ENCODE measurements at places on chromosomes 6 and 20.

- DNase-seq = peak; percentile 82
These were observed 44.3 kb downstream of the TRERF1 start for GRCh38 chr6:42407379-42407778.

- peak; percentile 64 for DNase-seq
These were observed 146.4 kb downstream of the AKAP7 start for GRCh38 chr6:131281471-131282270.

DNA sequence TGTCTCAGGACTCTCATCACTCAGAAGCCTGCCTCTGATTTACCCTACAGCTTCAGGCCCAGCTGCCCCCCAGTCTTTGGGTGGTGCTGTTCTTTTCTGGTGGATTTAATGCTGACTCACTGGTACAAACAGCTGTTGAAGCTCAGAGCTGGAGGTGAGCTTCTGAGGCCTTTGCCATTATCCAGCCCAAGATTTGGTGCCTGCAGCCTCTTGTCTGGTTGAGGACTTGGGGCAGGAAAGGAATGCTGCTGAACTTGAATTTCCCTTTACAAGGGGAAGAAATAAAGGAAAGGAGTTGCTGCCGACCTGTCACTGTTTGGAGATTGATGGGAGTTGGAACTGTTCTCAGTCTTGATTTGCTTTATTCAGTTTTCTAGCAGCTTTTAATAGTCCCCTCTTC is 19.8 kb downstream of the ABCF1 start:
- peak; percentile 57 for DNase-seq

GRCh38 chr6:4912559-4912958 is 91.3 kb downstream of the RPP40 start:
- peak; percentile 16 for DNase-seq

DNA sequence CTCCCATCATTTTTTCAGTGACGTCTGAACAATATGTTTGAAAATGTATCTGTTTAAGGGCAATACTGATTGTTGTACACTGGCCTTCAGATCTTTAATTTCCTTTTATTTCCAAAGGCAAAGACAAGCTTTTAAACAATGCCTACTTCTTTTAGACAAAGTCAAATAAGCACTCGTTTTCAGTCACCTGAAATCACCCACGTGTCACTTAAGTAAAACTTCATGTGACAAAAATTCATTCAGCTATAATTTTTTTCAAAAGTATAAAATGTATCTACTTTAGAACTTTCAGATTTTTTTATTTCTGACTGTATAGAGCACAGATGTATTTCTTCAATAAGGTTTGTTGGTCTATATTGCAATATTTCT is 113.5 kb upstream of the BEND6 start:
- DNase-seq = no peak

GRCh38 chr20:7159903-7160302 is 392.4 kb downstream of the BMP2 start:
- DNase-seq = peak; percentile 42

- DNase-seq = peak; percentile 14
These were observed 46.7 kb downstream of the RNGTT start for GRCh38 chr6:88916615-88917208.

- DNase-seq = no peak
These were observed 76.6 kb upstream of the PMEPA1 start for GRCh38 chr20:57786304-57786932.

DNA sequence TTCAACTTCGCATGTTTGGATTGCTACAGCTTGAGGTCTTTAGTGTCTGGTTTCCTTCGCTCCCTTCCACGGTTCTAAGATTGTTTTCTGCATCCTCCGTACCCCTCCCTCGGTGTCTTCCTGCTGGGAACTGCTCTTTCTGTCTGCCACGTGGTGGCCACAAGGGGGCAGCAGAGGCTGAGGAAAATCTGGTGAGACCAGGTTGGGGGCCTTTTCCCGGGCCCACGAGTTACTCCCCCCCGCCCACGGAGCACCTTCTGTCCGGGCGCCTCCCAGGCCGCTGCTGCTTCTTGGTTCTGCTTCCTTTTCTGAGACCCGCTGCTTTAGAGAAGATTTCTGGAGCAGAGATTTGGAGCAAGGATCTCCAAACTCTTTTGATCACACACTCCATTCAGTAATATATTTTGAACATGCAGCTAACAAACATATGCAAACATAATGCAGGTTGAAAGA is 21.1 kb upstream of the NOTCH4 start:
- peak; percentile 78 for DNase-seq

- no peak for DNase-seq
These were observed 174.2 kb upstream of the KCNG1 start for GRCh38 chr20:51196991-51197651.

- peak; percentile 54 for DNase-seq
These were observed 45.2 kb downstream of the DPPA5 start for GRCh38 chr6:73308712-73309534.

DNA sequence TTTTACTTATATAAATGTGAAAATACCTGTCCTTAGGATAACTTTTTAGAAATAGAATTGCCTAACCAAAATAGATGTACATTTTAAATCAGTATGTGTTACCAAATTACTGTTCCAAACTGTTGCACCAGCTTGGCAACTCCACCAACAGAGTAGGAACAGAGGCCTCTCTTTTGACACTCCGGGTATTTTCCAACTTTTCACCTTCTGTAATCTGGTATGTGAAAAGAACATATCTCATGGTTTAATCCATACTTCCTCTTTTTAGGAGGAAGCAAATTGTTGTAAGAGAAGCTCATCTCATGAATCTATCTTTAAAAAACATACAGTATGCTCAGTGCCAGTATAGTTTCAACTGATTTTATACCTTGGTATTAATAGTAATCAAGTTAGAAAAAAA is 24.9 kb downstream of the RNF144B start:
- no peak for DNase-seq

- no peak for DNase-seq
These were observed 18.1 kb downstream of the DEK start for GRCh38 chr6:18246205-18246604.

DNA sequence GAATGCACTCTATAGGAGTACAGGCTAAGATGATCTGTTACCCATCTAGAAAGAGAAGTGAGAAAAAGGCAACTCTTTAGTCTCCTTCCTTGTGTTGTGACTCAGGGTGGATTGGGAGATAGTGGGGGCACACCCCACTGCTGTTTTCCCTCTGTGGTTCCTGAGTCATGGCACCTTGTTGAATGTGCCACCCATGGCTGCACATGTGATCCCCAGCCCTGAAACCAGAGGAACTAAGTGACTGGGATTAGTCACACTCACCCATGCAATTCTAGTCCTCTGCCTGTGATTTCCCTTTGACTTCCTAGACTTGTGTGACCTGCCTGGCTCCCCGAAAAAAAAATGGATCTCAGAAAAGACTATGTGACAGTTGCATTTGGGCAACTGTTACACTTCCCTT is 48.6 kb upstream of the HTR1B start:
- peak; percentile 2 for DNase-seq

DNA sequence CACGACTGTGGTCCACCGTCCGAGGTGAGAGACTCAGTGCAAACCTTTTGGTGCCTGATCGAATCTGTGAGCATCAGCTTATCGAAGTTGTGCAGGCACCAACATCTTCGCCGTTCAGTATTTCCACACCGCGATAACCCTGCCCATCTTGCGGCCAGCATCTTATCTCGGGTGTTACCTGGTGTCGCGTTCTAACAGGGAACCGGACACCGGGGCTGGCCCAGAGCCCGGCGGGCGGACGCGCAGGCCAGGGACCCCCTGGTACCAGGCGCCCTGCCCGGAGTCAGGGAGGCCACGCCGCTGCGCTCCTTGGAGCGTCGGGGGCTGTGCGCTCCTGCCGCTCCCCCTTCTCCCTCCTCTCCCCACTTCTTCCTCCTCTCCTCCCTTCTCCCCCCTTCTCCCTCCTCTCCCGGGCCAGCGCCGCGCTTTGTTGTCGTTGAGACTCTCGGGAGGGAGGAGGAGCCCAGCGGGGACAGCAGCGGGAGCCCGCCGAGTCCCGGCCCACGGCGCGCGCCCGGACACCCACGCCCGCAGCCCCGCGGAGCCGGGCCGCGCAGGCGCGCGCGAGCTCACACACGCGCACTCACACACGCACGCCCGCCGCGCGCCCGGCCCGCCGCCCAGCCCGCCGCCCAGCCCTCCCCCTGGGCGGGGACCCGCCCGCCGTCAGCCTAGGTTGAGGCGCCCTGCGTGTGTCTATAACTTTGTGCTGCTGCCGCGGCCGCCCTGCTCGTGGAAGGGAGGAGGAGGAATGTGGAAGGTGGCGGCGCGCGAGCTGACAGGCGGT is 1.4 kb upstream of the FOXO3 start:
- DNase-seq = peak; percentile 80

- DNase-seq = peak; percentile 92
These were observed 175.1 kb upstream of the JAG1 start for GRCh38 chr20:10848810-10849370.

DNA sequence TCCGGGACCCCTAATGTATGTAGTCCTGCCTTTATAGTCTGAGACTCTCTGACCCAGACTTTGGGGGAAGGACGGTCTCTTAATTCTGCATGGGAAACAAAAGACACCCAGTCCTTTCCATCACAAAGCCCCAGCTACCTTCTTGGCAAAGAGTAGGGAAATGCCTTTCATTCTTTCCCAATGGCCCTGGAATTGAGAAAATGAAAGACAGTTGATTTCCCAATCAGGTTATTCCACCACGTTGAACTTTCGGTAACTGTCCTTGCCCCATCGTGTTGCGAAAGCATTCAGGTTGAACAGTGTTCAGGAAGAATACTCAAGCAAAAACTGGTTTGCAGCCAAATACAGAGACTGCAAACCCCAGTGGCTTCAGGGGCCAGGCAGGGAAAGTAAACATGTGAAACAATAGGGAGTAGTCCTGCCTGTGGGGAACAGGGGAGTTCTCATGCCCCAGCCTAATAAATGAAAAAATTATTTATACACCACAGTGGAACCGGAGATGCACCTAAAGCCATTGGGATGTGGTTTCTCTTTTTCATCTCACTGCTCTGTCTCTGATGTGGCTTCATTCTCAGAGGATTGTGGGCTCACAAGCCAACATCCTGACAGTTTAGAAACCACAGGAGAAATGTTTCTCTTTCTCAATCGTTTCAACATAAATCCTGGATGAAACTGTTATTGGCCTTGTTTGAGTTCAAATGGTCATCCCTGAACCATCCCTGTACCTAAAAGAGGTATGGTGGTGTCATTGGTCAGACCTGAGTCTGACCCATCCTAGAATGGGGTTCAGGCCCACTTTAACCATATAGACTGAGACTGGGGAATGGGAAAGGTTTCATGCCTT is 44.2 kb upstream of the SLC9A8 start:
- peak; percentile 99 for DNase-seq

- no peak for DNase-seq
These were observed 11.3 kb upstream of the TFAP2A start for GRCh38 chr6:10425975-10426780.

DNA sequence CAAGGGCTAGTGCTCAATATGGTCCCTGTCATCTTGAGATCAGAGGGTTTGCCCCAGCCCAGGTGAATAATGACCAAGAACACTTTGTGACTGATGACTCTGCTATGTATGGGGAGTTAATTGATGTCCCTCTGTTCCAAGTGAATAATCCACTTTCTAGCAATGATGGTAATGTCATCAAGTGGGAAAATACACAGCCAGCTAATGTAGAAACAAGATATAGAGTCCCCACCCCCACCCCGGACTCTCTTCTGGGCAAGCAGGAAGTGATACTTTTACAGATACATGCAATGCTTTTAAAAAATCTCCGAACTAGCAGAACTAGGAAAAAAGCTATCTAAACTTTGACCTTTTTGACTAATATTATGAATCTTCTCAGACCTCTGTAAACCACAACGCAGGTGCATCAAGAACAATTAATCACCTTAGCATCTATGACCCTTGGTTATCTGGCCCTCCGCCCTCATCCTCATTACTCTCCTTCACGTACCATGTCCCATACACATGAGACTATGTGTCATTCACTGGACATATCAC is 30.5 kb downstream of the CNR1 start:
- DNase-seq = no peak

DNA sequence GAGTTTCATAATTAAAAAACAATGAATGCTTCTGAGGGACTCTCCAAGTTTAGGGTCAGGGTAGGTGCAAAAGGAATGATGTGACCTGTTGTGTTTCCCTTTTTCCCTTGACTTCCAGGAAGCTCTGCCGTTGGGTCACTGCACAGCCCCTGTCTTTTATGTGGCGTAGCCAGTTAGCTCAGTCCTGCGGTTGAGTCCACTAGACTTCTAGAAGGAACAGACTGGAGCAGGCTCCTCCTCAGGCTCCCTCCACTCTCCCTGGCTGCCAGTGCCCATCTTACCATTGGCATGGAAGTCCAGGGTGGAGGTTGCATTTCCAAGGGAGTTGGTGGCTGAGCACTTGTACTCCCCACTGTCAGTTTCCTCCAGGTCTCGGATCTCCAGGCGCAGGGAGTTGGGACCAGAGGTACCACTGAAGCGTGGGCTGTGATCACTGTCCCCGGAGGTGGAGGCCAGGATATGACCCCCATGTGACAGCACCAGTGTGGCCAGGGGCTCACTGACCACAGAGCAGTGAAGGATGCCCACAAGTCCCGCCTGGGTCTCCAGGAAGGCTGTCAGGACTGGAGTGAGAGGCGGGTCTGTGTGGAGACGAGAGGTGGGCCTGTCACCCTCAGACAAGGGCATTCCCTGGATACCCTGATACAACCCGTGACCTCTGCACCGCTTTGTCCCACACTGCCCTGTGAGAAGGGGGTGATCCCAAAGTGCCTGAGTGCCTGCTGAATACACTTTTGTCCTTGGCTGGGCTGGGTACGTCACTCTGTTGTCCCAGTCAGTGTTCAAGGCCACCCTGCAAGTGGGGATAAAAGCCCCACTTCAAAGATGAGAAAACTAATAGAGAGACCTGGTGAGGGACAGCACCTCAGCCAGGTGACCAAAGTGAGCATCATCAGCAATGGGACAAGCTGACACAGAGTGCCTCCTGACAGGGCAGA is 11.1 kb downstream of the SIGLEC1 start:
- no peak for DNase-seq

GRCh38 chr6:108874470-108875160 is 26.4 kb downstream of the ARMC2 start:
- peak; percentile 87 for DNase-seq

GRCh38 chr20:15654208-15654649 is 919.0 kb downstream of the KIF16B start:
- DNase-seq = peak; percentile 55

- peak; percentile 85 for DNase-seq
These were observed 2.7 kb upstream of the TUBB2A start for GRCh38 chr6:3159805-3160781.

DNA sequence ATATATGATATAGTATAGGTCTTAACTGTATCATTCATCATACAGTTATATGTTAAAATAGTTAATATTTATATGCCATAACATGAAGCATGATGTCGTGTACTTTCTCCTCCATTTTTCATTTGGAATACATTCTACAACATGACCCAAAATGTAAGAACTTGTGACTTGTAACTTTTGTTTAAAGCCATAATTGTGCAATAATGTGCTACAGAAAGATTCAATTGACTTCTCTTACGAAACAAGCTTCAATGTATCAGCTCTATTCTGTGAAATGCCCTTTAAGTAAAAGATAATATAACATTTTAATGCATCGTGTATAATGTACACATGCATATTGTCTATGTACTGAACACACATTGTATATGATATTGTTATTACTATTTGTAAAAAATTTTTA is 76.7 kb upstream of the FABP7 start:
- DNase-seq = no peak
